ENCODE measurements at places on chromosomes 4 and X.

GRCh38 chrX:26411045-26411444, 195.1 kb downstream of the MAGEB5 start:
- no peak for DNase-seq

GRCh38 chrX:129108936-129109335, 414.4 kb downstream of the SMARCA1 start:
- no peak for DNase-seq

DNA sequence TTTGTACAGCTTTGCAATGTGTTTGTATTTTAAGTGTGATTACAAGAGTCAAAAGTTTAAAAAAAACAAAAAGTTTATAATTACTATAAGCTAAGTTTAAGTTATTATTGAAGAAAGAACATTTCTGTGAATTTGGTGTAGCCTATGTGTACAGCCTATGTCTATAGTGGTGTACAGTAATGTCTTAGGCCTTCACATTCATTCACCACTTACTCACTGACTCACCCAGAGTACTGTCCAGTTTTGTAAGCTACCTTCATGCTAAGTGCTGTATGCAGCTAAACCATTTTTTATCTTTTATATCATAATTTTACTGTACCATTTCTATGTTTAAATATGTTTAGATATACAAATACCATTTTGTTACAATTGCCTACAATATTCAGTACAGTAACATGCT, 182.3 kb downstream of the RPA4 start:
- DNase-seq: no peak

DNA sequence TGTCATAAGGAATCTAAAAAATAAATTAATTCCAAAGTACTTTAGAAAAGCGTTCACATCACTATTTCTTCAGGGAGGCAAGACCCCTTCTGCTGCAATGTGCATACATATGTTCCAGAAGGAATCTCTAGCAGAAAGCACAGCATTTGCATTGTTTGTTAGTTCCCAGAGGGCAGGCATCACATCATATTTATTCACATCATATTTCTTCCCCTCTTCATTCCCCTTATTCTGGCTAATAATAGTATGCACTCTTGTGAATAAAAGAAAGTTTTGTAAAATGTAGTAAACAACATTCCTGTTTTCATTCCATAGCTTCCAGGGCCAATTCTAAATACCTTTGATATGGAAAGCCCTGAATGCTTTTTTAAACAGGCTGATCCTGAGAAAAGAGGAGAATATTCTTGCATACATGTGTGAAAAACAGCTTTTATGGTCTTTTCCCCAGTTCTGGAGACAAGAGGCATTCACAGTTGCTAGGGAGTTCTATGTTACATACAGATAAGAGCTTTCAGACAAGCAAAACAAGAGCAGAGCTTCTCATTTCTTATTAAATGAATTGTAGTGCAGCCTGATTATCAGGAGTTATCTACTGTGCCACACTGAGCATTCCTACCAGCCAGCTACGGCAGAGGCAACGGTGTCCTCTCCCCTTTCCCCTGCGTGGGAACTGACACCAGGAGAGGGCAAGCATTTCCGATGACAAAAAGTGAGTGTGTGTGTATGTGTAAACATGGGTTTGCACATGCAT, 15.2 kb downstream of the GATB start:
- DNase-seq: no peak

DNA sequence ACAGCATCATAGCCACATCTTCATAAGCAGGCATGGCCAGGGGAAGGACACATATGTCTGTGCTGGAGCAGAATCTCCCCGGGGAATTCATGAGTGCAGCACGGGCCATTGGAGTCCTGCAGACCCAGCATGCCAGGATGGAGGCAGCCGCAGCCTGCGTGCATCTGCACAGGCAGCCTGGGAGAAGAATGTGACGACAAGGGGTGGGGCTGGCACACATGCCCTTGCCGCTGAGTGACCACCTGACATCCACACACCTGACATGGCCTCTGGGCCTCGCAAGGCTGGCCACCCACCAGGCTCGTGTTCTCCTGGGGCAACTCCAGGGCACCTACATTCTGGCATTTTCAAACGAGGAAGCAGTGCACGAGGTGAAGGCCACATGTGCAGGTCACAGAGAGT, 66.2 kb upstream of the AFAP1 start:
- no peak for DNase-seq

DNA sequence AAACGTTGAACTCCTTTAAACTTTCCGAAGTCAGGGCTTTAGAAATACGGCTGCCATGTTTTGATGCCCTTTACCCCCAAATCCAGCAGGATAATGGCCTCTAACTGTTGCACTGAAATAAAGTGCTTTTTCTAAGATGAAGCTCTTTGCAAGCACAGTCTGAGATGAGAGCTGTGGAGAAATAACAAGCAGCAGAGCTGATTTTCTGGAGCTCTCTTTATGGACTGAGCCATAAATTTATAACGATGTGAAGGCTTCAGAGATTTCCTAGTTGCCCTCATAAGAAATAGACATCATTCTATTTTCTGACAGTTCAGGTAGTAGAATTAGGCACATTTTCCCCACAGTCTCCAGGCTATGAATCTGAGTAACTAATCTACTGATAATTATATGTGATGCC, 567.3 kb downstream of the PDHA2 start:
- no peak for DNase-seq

DNA sequence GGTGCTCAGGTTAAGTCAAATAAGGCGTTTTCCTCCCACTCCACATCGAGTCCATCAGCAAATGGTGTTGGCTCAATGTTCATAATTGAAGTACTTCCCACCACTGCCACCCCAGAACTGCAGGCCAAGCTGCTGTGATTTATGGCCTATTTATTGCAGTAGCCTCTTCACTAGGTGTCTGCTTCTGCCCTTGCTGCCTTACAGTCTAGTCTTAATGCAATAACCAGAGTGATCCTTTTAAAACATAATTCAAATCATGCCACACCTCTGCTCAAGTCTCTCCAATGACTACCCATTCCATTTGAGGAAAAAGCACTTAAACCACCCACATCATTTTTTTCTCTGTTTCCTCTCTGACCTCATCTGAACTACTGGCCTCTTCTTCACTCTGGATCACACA, 220.3 kb downstream of the KCNIP4 start:
- no peak for DNase-seq

DNA sequence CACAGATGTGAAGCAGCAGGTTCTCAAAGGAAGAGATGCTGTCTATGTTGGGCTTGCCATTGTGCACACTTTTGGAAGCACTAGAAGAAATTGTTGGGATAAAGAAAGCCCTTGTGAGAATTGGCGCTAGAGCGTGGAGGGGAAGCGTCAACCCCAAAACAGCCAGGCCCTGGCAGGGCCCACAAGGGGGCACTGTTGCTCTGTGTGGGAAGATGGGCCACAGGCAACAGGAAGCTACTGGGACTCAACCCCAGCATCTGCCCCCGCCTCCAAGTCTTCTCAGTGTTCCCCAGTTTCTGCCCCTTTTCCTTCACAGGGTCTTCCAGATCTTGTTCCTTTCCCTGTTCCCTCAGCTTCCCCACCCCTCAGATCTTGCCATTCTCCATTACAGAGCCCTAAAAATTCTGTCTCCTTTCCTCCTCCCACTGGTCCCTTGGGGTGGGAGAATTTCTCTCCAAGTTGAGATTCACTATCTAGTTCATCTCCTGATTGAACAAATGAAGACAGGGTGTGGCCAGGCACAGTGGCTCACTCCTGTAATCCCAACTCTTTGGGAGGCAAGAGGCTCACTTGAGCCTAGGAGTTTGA, 85.5 kb downstream of the STARD8 start:
- DNase-seq: no peak

- DNase-seq: no peak
Measured at GRCh38 chr4:123102897-123103471, 180.6 kb upstream of the NUDT6 start.

GRCh38 chr4:25050370-25051078, 19.8 kb upstream of the LGI2 start:
- DNase-seq: no peak

DNA sequence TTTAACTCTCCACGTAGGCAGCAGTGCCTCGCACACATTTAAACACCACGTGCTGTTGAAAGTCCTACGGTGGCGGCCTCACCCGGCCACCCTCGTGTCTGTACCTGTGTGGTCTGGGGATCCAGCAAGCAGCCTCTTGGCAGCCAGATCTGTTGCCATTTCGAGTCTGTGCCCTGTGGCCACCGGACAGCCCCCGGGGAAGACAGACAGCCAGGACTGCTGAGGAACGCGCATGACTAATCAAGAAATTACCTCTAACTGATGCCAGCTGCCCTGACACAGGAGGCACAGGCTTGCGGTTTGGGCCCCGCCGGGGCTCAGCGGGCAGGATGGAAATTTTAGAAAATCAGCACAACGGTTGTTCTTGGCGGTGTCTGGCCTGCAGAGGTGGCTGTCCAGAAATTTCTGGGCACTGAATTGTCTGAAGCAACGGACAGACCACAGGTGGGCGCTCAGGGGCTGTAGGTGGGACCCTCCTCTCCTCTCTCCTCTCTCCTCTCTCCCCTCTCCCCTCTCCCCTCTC, 15.6 kb upstream of the ASMTL start:
- peak; percentile 64 for DNase-seq

All from coronary artery (tissue), 2 donors.